ENCODE measurements at places on chromosomes 11 and 22.

GRCh38 chr22:30169002-30169401 lies 77.6 kb downstream of the LIF start:
- DNase-seq = no peak
- H3K27ac ChIP-seq = no peak overlapping the region
- H3K4me1 ChIP-seq = peaks cover 16% of the 10 kb centered on the region
- H3K4me3 ChIP-seq = no peak overlapping the region

DNA sequence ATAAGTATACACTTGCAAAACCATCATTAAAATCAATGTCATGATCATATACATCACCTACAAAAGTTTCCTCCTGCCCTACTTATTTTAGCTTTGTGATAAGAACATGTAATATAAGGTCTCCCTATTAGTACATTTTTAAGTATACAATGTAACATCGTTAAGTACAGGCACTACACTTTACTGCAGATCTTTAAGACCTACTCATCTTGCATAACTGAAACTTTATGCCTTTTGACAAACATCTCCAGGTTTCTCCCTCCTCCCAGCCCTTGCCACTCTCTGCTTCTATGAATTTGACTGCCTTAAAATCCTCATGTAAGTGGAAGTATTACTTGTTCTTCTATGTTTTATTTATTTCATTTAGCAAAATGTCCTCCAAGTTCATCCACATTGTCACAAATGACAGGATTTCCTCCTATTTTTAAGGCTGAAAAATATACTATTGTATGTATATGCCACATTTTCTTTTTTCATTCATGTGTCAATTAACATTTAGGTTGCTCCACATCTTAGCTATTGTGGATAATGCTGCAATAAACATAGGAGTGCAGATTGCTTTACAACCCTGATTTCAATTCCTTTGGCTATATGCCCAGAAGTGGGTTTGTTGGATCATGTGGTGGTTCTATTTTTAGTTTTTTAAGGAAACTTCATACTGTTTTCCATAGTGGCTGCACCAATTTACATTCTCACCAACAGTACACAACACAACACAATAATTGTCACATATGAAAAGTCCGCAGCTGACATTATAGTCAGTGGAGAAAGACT lies 471.1 kb upstream of the ANO3 start:
- H3K27ac ChIP-seq = no peak overlapping the region
- no peak overlapping the region for H3K4me3 ChIP-seq
- no peaks in the 10 kb centered on the region for H3K4me1 ChIP-seq

GRCh38 chr11:85481862-85482261 lies 145.3 kb downstream of the DLG2 start:
- H3K27me3 ChIP-seq = no peaks in the 10 kb centered on the region
- no peak for DNase-seq
- H3K36me3 ChIP-seq = no peaks in the 10 kb centered on the region
- no peaks in the 10 kb centered on the region for H3K4me1 ChIP-seq

- H3K27ac ChIP-seq = no peak overlapping the region
- H3K27me3 ChIP-seq = peaks cover 3% of the 10 kb centered on the region
- H3K36me3 ChIP-seq = no peaks in the 10 kb centered on the region
- DNase-seq = peak; percentile 20
These were observed 21.0 kb upstream of the HTATIP2 start for GRCh38 chr11:20342347-20343141.

- H3K4me1 ChIP-seq = no peaks in the 10 kb centered on the region
- H3K27me3 ChIP-seq = no peaks in the 10 kb centered on the region
- DNase-seq = no peak
- H3K36me3 ChIP-seq = no peaks in the 10 kb centered on the region
These were observed 1.2 kb downstream of the OR6X1 start for GRCh38 chr11:123753110-123753509.

DNA sequence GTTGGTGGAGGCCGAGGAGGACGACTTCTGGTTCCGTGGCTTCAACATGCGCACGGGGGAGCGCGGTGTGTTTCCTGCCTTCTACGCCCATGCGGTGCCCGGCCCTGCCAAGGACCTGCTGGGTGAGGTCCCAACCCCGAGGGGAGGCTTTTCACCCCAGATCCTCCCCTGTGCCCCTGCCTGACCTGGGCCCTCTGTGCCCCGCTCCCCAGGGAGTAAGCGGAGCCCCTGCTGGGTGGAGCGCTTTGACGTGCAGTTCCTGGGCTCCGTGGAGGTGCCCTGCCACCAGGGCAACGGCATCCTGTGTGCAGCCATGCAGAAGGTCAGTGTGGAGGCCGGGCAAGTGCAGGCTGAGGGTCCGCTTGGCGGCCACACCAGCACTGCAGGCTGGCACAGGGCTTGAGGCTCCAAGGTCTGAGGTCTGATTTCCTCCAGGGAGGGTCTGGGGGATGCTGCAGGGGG lies 5.1 kb downstream of the MAPK8IP2 start:
- no peaks in the 10 kb centered on the region for H3K36me3 ChIP-seq
- peaks cover 69% of the 10 kb centered on the region for H3K27me3 ChIP-seq

- no peaks in the 10 kb centered on the region for H3K4me1 ChIP-seq
- H3K27ac ChIP-seq = no peak overlapping the region
- H3K27me3 ChIP-seq = no peaks in the 10 kb centered on the region
- H3K4me3 ChIP-seq = no peak overlapping the region
- H3K36me3 ChIP-seq = no peaks in the 10 kb centered on the region
- no peak for DNase-seq
These were observed 306.8 kb upstream of the DDI1 start for GRCh38 chr11:103729617-103730016.

GRCh38 chr11:43267856-43268580 lies 43.8 kb upstream of the API5 start:
- no peak for DNase-seq
- H3K27ac ChIP-seq = no peak overlapping the region
- H3K4me1 ChIP-seq = no peaks in the 10 kb centered on the region
- H3K4me3 ChIP-seq = no peak overlapping the region
- H3K27me3 ChIP-seq = no peaks in the 10 kb centered on the region

GRCh38 chr11:116931206-116931953 lies 94.0 kb upstream of the APOA1 start:
- DNase-seq = peak; percentile 94
- peaks cover 1% of the 10 kb centered on the region for H3K36me3 ChIP-seq
- H3K27me3 ChIP-seq = no peaks in the 10 kb centered on the region
- H3K4me1 ChIP-seq = peaks cover 60% of the 10 kb centered on the region
- peak overlapping the region; percentile 41 for H3K4me3 ChIP-seq

- no peak for DNase-seq
- H3K36me3 ChIP-seq = peaks cover 22% of the 10 kb centered on the region
- no peaks in the 10 kb centered on the region for H3K4me1 ChIP-seq
- no peaks in the 10 kb centered on the region for H3K27me3 ChIP-seq
- H3K27ac ChIP-seq = no peak overlapping the region
- H3K4me3 ChIP-seq = no peak overlapping the region
These were observed 28.9 kb upstream of the RAB1B start for GRCh38 chr11:66239511-66239910.

DNA sequence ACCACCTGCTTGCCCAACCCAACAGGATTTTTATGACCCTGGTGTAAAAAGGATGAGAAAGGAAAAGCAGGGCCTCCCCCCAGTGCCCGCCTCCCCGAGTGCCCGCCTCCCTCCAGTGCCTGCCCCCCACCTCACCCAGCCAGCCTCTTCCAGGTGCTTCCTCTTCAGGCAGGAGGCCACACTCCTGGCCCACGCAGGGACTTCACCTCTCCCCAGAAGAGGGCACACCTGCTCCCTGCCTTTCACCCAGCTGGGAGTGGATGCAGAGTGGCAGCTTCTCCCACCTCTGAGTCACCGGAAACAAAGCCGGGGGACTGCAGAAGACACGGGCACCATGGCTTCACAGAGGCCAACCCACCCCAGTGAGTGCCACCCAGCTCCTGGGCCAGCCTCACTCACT lies 16.1 kb downstream of the CPT1A start:
- H3K36me3 ChIP-seq = peaks cover 12% of the 10 kb centered on the region
- H3K27me3 ChIP-seq = no peaks in the 10 kb centered on the region
- DNase-seq = peak; percentile 92
- H3K27ac ChIP-seq = peak overlapping the region; percentile 93

DNA sequence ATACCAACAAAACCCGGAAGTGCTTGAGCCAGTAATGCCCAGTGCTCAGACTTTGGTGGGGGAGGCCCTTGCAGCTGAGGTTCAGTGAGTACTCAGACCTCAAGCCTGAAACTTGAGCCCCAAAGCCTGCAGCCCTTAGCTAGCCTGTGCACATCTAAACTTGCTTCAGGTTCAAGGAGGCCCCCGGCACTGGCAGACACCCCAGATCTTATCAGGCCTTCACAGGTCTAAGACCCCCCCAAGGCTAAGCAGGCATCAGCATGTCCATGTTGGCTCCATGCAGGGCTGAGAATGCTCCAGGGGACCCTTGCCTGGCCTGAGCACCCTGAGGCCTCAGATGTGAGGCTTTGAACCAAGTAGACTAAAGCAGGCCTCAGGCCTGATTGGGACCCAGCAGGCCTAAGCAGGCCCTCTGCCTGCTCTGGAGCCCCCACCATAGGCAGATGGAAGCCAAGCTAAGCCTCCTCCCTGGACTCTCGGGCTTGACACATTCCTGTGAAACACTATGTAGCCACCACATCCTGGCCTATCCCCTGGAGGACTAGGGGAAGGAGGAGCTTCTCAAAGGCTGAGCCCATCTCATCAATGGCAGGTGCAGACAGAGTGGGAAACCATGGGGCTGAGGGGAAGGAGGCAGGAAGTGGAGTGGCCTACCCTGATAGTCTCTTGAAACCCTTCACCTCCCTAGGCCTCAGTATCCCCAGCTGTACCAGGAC lies 1.2 kb upstream of the CASTOR1 start:
- no peaks in the 10 kb centered on the region for H3K27me3 ChIP-seq
- no peak overlapping the region for H3K27ac ChIP-seq
- H3K4me1 ChIP-seq = peaks cover 33% of the 10 kb centered on the region
- H3K4me3 ChIP-seq = no peak overlapping the region

GRCh38 chr11:64456509-64457320 lies 97.8 kb downstream of the RPS6KA4 start:
- H3K36me3 ChIP-seq = no peaks in the 10 kb centered on the region
- no peak overlapping the region for H3K27ac ChIP-seq
- H3K27me3 ChIP-seq = no peaks in the 10 kb centered on the region
- no peak for DNase-seq
- H3K4me1 ChIP-seq = no peaks in the 10 kb centered on the region

DNA sequence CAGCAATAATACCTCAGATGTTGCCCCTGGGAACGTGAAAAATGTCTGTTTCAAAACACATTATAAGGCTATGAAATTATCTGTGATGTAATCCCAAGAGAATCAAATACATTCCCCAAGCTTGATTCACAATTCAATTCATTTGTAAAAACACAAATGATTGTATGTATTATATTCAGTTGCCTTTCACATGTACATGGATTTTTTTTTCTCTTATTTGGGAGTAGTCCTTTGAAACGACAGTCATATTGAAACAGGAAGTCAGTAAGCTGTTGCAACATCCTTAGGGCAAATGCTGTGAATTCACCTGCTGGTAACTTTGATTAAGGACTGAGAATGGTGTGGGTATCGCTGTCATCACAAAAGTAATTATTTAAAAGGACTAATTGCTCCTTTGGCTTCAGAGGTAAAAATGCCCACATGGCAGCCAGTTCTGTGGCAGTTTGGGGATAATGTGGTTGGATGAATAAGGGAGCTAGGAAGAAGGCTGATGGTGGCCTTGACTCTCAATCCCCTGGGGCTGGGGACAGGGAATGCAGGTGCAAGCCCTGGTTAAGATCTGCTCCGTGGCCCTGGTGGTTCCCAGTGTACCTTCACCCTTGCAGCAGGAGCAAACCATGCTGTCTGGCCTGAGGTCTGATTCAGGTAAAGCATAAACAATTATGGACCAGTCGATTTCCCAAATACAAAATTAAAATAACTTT lies 13.2 kb downstream of the EHF start:
- peaks cover 10% of the 10 kb centered on the region for H3K4me1 ChIP-seq
- no peaks in the 10 kb centered on the region for H3K36me3 ChIP-seq
- H3K27me3 ChIP-seq = no peaks in the 10 kb centered on the region
- no peak overlapping the region for H3K4me3 ChIP-seq

- H3K4me1 ChIP-seq = peaks cover 37% of the 10 kb centered on the region
- H3K4me3 ChIP-seq = no peak overlapping the region
- peak overlapping the region; percentile 55 for H3K27ac ChIP-seq
- peak; percentile 90 for DNase-seq
- H3K36me3 ChIP-seq = no peaks in the 10 kb centered on the region
These were observed 22.5 kb downstream of the CLPB start for GRCh38 chr11:72411623-72412419.

- H3K4me1 ChIP-seq = peaks cover 6% of the 10 kb centered on the region
- no peaks in the 10 kb centered on the region for H3K36me3 ChIP-seq
- H3K27me3 ChIP-seq = no peaks in the 10 kb centered on the region
- H3K4me3 ChIP-seq = no peak overlapping the region
These were observed 34.8 kb upstream of the CARS1 start for GRCh38 chr11:3091846-3092602.

- H3K36me3 ChIP-seq = no peaks in the 10 kb centered on the region
- peaks cover 97% of the 10 kb centered on the region for H3K4me1 ChIP-seq
- H3K27ac ChIP-seq = peak overlapping the region; percentile 87
- no peak overlapping the region for H3K4me3 ChIP-seq
- H3K27me3 ChIP-seq = no peaks in the 10 kb centered on the region
These were observed 12.1 kb upstream of the FCHSD2 start for GRCh38 chr11:73154178-73154577.
